Activated T-helper 17 cell treated with anti-CD3 and anti-CD28 coated beads, Interleukin-2, amount 50 U/mL, for 72 hours (primary cell): ENCODE measurements at places on chromosomes 4 and X. TPM values are rescaled to one million over a fixed set of nuclear protein-coding genes. Genes with fewer than 3 reads are reported as not detected.

GABRQ gene
- total RNA-seq, result 0.05 TPM

ALPK1 gene
- total RNA-seq, result 15.7 TPM

GRCh38 chrX:109707319-109707718 is 25.7 kb downstream of the ACSL4 start:
- ATAC-seq, result no peak

GRCh38 chr4:165048170-165048569 is 5.5 kb upstream of the TRIM75 start:
- ATAC-seq, result no peak

GRCh38 chrX:20431486-20431885 is 164.8 kb upstream of the RPS6KA3 start:
- no peak for ATAC-seq

DNA sequence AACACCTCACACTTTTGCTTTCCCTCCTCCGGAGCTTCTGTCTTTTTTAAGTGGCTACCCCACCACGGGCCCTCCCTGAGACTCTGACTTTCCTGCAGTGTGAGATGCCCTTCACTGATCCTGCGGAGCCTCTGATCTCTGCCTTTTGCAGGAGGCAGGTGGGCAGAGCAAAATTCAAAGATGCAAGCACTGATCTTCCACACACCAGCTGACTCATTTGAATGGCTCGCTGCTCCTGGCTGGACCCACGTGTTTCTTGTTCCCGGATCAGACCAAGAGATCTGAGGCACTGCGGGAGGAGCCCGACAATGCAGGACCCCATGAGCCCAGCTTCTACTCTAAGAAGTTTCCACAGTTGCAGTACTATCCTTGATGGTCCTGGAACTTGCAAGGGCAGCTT is 1607.9 kb upstream of the TENM3 start:
- no peak for ATAC-seq
